ENCODE measurements at places on chromosomes 12 and 14.

GRCh38 chr14:90810806-90811205 is 5.4 kb downstream of the TTC7B start:
- no peak for DNase-seq

- DNase-seq: no peak
Measured at GRCh38 chr12:102811110-102811737, 105.8 kb downstream of the PAH start.

DNA sequence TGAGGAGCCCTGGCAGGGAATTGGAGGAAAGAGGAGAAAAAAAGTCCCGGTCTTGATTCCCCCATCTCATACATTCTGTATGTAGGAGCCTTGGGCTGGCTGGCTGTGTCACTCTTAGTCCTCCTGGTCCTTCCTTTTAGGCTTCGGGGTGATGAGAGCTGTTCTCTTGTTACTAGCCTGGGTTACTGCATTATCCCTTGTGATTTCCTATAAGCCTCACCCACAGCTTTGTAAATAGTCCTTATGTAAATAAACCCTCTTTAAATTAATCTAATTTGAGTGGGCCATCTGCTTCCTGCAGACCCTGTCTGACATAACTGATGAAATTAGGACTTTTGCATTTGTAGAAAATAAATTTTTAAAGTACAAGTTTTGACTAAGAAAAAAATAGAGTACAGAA is 19.2 kb downstream of the DNM1L start:
- DNase-seq: no peak

GRCh38 chr12:109836916-109837315 is 3.7 kb upstream of the TRPV4 start:
- no peak for DNase-seq

DNA sequence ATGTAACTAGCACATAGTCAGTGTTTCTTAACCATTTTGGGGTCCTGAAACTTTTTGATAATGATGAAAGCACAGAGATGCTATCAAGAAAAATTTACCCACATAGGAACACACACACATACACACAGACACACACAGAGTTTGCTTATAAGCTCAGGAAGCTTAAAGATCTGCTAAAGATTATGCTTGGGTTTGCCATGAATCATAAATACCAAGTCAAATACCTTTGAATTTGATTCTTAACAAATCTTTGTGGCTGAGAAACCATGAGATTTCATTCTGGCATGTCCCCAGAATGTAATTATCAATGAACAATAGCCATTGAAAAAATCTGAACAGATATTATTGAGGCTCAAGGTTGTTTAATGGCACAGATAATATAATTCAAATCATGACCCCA is 89.2 kb downstream of the NTS start:
- no peak for DNase-seq

DNA sequence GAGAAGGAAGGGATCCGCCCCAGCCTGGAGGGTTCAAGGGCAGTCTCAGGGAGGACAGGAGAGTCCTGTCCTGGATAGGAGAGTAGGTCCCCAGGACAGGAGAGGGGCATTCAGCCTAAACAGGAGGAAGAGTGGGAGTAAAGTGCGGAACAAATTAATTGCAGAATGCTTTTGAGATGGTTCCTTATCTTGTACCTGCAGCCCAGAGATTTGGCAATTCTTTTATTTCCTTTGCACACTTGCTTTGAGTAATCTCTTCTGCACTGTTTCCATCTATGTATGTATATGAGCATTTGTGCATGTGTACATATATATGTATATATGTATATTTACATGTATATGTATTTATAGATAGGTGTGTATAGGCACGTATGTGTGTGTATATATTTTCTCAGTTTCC is 22.7 kb downstream of the PLEK2 start:
- DNase-seq: no peak

DNA sequence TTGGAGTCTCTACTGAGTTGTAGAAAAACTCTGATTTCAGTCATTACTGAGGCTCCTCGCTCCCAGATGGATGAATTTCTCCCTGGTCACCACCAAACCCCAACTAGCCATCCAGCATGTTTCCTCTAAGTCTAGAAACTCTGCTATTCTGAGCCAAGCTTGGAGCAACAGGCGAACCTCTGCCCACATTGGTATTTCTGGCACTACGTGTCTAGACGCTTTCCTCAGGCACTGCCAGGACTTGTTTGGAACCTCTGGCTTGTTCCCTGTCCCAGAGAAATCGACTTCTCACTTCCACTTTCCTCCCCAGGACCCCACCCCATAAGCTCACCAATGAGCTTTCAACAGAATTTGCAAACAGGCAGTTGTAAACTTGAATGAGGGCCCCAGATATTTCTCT is 27.6 kb downstream of the WSCD2 start:
- no peak for DNase-seq

DNA sequence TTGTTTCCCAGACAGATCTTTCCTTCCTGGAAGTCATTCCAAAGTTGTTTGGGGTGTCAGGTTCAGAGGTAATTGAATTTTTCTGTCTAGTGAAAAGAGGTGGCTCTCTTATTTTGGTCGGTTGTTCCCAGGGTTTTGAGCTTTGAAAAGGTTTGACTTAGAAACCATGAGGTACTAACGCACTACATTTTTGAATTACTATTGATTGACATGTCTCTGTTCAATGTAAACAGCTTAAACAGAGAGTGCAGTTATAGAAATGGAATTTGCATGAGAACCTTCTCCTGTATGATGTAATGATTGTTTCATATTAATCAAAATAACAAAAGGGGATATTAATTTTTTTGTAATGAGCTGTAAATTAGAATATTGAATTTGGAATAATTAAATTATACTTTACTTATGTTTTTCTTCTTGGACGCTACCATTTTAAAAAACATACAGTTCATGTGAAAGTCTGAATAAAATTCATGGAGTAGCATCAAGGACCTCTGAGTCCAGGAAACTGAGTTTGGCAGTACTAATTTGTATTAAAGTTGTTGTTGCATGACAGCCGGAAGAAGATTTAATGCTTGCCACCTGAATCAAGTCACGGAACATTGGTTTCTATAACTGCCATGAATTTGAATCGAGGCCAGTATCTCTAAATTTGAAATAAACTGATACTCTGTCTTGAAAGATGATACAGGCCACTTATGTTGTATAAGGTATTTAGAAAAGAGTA is 41.7 kb downstream of the NPAS3 start:
- no peak for DNase-seq

DNA sequence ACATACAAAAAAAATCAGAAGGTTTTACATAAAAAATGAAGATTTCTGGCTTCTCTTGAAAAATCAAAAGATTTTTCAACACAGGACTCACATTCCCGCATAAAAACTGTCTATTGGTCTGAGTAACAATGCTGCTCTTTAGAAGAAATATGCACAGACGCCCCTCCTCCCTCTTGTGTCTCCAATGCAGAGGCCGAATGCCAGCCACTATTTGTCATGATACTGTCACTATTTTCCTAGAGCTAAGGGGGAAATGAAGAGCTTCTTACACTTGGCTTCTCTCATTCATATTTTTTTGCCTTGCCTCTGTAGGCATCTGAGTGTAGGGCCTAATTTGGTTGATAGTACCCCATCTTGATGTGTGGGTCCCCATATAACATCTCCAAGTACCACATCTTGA is 98.0 kb downstream of the BBS10 start:
- DNase-seq: no peak

DNA sequence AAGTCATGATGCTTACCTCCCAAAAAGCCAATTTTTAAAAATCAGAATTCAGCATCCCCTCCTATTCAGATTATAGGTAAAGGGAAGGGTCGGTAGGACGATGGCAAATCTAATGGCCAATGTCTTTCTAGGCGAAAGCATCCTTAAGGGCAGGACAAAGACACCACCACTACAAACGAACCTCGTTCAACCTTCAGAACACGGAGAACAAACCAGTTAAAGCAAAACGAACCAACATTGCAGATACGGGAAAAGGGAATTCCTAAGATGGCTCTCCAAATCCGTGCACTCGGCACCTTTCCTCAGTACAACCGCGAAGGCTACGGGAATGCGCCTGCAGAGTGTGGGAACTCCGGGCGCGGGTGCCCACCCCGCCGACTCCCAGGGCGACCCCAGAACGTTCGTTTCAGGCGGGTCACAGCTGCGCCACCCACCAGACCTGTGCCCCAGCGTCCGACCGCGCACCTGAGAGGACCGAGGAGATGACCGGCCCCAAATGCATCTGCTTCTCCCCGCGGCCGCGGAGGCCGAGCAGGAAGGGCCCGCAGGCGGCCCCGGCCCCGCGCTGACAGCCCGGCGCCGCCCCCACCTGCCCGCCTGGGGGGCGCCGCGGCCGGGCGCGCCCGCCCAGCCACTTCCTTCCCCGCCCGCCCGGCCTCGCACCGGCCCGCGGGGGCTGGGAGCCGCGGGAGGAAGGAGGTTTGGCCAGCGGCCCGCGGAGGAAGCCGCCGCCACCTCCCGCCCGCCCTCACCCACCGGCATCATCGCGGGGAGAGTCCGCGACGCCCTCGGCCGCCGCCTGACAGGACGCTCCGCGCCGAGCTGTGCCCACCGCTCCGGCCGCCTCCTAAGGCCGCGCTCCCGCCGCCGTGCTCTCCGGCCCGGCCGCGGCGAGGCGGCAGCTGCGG is 578 bp downstream of the PPP1R13B start:
- peak; percentile 8 for DNase-seq

GRCh38 chr12:71303199-71303598 is 136.4 kb upstream of the LGR5 start:
- no peak for DNase-seq

DNA sequence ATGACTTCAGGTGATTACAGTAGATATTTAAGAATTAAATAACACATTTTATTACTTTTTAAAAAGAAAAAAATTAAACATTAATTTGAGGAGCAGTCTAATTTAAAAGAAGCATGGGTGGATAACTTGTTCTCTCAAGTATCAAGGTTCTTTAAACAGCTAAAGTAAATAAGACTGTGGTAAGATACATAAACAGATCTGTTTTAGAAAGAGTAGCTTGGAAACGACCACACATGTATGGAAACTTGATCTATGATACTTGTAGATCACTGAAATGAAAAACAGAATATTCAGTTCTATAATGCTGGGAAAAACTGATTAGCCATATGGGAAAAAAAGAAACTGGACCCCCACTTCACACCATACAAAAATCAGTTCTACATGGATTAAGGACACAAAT is 36.0 kb downstream of the TC2N start:
- no peak for DNase-seq

DNA sequence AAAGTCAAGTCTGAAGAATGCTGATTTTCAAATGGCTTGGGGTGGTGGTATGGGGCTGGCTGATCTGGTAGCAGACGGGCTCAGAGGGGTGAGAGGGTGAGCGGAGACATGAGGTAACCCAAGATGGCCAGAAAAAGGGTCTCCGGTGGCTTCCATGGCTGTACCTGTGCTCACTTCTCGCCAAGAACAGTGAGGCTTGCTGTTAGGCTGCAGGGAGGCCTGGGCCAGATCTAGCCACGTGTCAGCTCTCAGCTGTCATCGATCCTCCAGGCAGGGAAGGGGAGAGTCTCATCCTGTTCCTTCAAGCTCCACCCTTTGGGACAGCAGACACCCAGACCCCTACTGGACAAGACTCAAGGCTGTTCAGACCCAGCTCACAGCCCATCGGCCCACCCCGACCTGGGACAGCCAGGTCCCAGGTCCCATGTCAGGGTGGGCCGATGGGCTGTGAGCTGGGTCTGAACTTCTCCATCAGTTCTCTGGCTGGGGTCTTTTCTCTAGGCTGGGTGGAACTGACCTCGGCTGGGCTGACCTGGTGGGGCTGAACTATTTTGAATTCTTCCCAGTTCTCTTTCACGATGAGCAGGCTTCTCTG is 9.0 kb downstream of the LRTM2 start:
- no peak for DNase-seq

GRCh38 chr14:66900719-66901118 is 288.5 kb upstream of the GARIN2 start:
- no peak for DNase-seq

- DNase-seq: no peak
Measured at GRCh38 chr12:115752156-115752555, 525.3 kb downstream of the MED13L start.
